Left renal pelvis (tissue), 4 donors: ENCODE measurements at places on chromosomes 12 and 14. TPM values are rescaled to one million over a fixed set of nuclear protein-coding genes. Genes with fewer than 3 reads are reported as not detected.

Gene CD4
- polyA plus RNA-seq, result 31.0 TPM

Gene MMP17
- 0.55 TPM for polyA plus RNA-seq

Gene EPYC
- polyA plus RNA-seq, result 0.14 TPM

Gene EXOC3L4
- polyA plus RNA-seq, result 0.93 TPM

Gene KRT85
- polyA plus RNA-seq, result 0.12 TPM

Gene DPY19L2
- 48.9 TPM for polyA plus RNA-seq

Gene CARMIL3
- 1.9 TPM for polyA plus RNA-seq

Gene TAS2R8
- polyA plus RNA-seq, result not detected

Gene DPF3
- polyA plus RNA-seq, result 1.3 TPM

Gene VRTN
- polyA plus RNA-seq, result not detected

Gene MYO1H
- 0.30 TPM for polyA plus RNA-seq

Gene LAG3
- 6.2 TPM for polyA plus RNA-seq

Gene TCL1B
- 0.38 TPM for polyA plus RNA-seq

Gene OLR1
- 0.97 TPM for polyA plus RNA-seq

Gene ALX1
- polyA plus RNA-seq, result 25.5 TPM

Gene INSM2
- polyA plus RNA-seq, result 0.04 TPM

Gene MAP1LC3B2
- polyA plus RNA-seq, result 11.6 TPM

Gene ACTR10
- 115 TPM for polyA plus RNA-seq

Gene CABP1
- 6.0 TPM for polyA plus RNA-seq

Gene SRRM4
- 0.10 TPM for polyA plus RNA-seq

Gene E2F7
- 8.0 TPM for polyA plus RNA-seq

Gene RFLNA
- 7.5 TPM for polyA plus RNA-seq

Gene TOMM20L
- 1.3 TPM for polyA plus RNA-seq

Gene BIN2
- 2.7 TPM for polyA plus RNA-seq

Gene CMKLR1
- polyA plus RNA-seq, result 5.9 TPM

Gene MYF5
- not detected for polyA plus RNA-seq

Gene PLEKHD1
- 5.9 TPM for polyA plus RNA-seq

Gene OR6S1
- not detected for polyA plus RNA-seq

Gene FAIM2
- 3.5 TPM for polyA plus RNA-seq

Gene ADGRD1
- 19.0 TPM for polyA plus RNA-seq

Gene CCDC197
- not detected for polyA plus RNA-seq

Gene ADCY4
- polyA plus RNA-seq, result 23.3 TPM

Gene TMTC2
- polyA plus RNA-seq, result 41.5 TPM

Gene TAS2R20
- polyA plus RNA-seq, result 1.6 TPM

Gene SERPINA9
- polyA plus RNA-seq, result not detected

Gene SIX4
- 7.7 TPM for polyA plus RNA-seq
